ENCODE measurements at places on chromosomes 11 and 22.

GRCh38 chr11:35380603-35381002 lies 38.8 kb downstream of the SLC1A2 start:
- DNase-seq, result no peak

GRCh38 chr11:33588056-33588455 lies 112.6 kb downstream of the C11orf91 start:
- no peak for DNase-seq

GRCh38 chr11:95939091-95939490 lies 15.2 kb upstream of the MTMR2 start:
- DNase-seq, result no peak

- no peak for DNase-seq
These were observed 147.4 kb downstream of the BBOX1 start for GRCh38 chr11:27187848-27188621.

DNA sequence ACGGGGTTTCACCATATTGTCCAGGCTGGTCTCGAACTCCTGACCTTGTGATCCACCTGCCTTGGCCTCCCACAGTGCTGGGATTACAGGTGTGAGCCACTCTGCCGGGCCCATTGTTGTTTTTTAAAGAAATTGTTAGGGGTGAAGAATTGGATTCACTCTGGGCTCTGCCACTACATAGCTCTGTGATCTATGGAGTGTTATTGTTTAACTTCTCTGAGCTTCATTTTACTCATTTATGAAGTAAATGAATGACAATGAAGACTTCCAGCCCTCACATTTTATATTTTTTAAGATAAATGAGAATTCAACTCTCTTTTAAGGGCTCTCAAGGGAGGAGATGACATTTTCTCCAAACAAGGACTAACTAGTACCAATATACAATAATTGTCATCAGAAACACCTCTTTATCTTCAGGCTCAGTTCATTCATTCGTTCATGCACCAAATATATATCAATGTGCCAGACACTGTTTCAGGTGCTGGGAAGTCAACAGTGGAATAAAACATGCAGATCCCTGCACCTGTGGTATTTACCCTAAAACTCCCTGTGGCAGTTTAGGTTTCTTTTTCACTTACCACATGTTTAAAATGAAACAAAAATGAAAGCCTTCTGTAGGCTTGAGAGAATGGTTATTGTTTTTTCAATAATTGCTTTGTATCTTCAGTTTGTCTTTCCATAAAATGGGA lies 23.5 kb upstream of the GRAMD1B start:
- DNase-seq, result no peak

GRCh38 chr11:23780231-23780630 lies 716.6 kb upstream of the LUZP2 start:
- DNase-seq, result no peak

GRCh38 chr11:111846636-111847035 lies 24.7 kb downstream of the ALG9 start:
- no peak for DNase-seq

- no peak for DNase-seq
These were observed 131.4 kb downstream of the DCDC1 start for GRCh38 chr11:31237819-31238760.

DNA sequence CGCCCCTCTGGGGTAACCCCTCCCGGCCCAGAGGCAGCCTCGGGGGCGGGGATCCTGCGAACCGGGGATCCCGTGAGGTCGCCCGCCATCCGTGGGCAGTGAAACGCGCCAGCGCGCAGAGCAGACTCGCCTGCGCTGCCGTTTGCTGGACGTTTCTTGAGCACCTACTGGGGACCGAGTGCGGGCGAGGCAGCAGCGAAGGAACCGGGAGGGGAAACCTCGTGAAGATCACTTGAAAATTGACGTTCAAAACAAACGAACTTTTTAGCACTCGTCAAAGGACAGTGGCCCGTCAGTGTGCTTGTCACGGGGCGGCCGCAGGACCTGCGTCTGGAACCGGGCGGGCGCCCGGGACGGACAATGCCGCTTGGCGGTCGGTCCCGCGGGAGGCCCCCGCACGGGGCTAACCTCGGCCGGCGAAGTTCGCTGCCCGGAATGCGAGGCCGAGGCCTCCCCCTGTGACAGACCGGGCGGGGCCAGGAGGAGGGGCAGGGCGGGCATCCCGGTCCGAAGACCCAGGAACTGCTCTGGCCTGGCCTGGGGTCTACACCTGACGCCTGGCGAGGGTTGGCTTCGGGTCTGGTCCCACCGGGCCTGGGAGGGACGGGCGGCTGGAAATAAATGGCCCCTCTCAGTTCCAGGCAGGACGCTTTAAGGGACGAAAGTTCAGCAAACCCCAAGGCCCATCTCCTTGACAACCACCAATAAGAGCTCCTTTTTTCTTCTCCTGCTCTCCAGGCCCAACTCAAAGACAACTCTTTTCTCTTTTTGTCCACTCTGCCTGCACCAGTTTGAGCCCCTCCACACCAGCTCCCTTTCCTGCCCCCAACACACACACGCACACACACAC lies 723 bp upstream of the SCUBE1 start:
- no peak for DNase-seq

GRCh38 chr11:35135222-35135621 lies 3.7 kb upstream of the CD44 start:
- no peak for DNase-seq

DNA sequence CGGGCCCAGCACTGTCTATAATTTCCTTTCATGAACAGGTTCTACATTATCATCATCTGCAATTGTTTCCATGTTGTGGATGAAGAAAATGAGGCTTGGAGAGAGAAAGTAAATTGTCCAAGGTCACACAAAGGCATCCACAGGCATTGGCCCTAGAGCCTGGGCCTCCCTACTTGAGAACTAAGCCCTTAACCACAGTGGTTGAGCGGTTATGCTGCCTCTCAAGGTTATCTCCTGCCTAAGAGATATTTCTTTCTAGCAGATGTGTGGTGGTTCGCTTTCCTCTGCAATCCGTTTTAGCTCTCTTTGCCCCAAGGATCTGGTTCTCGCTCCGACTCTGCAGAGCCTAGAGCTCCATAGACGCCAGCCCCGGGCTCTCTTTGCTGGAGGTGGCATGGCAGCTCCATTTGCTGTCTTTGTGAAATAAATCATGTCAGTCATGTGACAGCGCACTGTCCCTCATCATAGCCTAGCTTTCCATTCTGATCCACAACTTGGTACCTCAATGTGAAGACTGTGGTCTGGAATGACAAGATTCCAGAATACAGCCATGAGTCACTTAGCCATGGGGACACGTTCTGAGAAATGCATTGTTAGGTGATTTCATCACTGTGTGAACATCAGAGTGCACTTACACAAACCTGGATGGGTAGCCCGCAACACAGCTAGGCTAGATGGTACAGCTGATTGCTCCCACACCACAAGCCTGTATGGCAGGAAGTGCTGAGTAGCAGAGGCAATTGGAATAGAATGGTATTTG lies 27.2 kb downstream of the RPS6KA4 start:
- peak; percentile 35 for DNase-seq

DNA sequence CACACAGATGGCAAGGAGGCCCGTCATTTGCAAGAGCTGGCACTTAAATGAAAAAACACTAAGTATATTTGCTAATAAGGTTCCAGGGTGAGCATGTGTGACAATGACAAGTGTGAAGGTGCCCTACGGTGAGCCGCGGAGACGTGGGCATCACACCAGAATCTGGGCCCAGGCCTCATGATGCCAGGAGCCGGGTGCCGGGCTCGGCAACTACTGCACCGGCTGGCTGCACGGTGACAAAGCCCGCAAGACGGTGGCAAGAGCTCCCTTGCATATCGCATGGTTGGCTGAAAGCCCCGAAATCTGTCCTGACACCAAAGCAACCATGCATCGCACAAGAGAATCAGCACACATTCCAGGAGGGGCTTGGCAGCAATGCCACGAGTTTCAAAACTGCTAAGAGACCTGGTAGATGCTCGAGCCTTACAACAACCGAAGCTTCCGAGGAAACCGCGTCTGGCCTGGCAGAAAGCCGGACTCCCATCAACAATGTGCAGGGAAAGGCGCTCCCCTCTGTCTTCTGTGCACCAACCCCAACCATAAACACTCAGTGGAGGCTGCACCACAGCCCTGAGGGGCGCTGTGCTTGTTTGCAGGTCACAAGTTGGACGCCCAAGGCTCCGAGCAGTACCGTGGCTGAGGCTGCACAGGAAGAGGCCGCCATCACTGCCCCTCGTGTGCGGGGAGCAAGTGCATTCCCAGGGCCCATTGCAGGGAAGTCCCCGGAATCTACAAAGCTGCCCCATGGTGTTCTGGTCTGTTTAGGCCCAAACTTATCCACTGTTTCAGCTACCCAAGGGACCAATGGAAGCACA lies 339.7 kb downstream of the CTTN start:
- DNase-seq, result no peak

- DNase-seq, result no peak
These were observed 75.1 kb upstream of the CADM1 start for GRCh38 chr11:115579181-115579825.

GRCh38 chr11:5460983-5461621 lies 12.0 kb downstream of the OR51I2 start:
- DNase-seq, result no peak
